ENCODE measurements at places on chromosomes 7 and 10. TPM values are rescaled to one million over a fixed set of nuclear protein-coding genes. Genes with fewer than 3 reads are reported as not detected.

Gene GNG11
- total RNA-seq = 8.8 TPM

- H3K27ac ChIP-seq = peak overlapping the region; percentile 62
- no peaks in the 10 kb centered on the region for H3K36me3 ChIP-seq
- no peak overlapping the region for H3K4me3 ChIP-seq
- H3K4me1 ChIP-seq = peaks cover 31% of the 10 kb centered on the region
- no peaks in the 10 kb centered on the region for H3K27me3 ChIP-seq
Observed at GRCh38 chr7:36653008-36653662, 71.2 kb downstream of the AOAH start.

- no peak for DNase-seq
- H3K4me1 ChIP-seq = peaks cover 87% of the 10 kb centered on the region
- H3K36me3 ChIP-seq = peaks cover 4% of the 10 kb centered on the region
- peak overlapping the region; percentile 99 for H3K27ac ChIP-seq
- peak overlapping the region; percentile 19 for H3K4me3 ChIP-seq
Observed at GRCh38 chr7:55128693-55129394, 110.0 kb downstream of the EGFR start.

- H3K36me3 ChIP-seq = peaks cover 25% of the 10 kb centered on the region
- no peak overlapping the region for H3K4me3 ChIP-seq
- no peak overlapping the region for H3K27ac ChIP-seq
- no peak for DNase-seq
Observed at GRCh38 chr7:29955799-29956486, 33.7 kb downstream of the SCRN1 start.

Data from osteoblast (primary cell).